ENCODE measurements at places on chromosomes 7 and 10.

- DNase-seq, result no peak
Measured at GRCh38 chr7:131524115-131524514, 32.3 kb downstream of the PODXL start.

DNA sequence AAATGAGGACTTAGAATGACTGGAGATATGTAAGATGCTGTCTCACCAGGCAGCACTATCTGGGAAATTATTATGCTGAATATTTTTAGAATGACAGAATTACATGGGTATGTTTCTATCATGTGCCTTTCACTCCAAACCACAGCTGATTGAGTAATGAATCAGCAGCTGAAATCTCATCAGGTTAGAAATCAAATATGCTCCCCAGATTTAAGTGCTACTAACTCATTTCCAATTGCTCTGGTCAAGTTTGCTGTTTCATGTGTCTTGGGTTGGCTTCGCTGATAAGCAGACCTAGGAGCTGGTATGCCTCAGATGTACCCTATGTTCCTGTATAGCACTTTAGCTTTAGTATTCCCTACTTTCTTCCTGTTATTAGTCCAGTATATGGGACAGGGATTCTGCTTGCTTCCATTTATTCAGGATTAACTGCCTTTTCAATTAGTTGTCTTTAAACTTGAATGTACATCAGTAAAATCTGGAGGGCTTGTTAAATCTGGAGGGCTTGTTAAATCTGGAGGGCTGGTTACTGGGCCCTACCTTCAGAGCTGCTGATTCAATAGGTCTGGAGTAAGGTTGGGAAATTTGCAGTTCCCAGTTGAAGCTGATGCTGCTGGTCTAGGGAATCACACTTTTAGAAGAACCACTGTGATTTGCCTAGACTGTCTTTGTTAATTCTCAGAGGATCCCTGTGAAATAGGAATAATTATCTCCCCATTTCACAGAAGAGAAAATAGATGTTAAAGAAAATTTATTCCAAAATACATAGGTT is 172.9 kb downstream of the DKK1 start:
- DNase-seq, result peak; percentile 8

DNA sequence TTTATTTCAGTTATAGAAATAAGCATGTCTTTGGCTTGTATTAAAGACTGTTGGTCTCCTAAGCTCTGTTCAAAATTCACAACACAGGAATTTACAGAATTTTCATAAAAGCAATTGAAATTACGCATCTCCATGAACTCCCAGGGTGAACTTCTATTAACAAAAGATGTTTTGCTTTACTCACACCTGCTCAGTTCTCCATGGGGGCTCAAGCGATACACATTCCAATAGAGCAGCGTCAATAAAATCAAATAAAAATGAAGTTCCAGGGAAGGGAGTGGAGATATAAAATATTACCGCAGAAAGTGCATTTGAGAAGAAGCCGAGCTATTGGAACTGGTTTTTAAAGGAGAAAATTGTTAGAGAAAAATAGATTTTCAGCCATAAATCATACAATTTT is 41.5 kb upstream of the ZNF438 start:
- DNase-seq, result no peak

DNA sequence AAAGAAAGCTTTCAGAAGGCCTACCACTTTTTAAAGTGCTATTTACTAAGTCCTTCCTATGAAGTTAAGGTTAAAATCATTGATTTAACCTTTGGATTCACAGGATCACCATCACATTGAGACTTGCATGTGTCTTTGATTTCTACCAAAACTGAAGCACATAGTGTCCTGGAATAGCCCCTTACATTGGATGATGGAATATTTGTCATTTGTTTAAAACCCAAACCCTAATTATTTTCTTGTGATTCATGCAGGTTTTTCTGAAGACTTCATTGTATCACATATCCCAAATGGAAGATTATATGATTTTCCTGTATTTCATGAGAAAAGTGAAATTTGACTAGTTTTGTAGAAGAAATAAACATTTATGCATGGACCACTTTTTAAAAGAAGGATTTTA is 3.3 kb downstream of the SEMA3A start:
- no peak for DNase-seq

- no peak for DNase-seq
Measured at GRCh38 chr10:67618116-67618515, 77.9 kb downstream of the CTNNA3 start.

DNA sequence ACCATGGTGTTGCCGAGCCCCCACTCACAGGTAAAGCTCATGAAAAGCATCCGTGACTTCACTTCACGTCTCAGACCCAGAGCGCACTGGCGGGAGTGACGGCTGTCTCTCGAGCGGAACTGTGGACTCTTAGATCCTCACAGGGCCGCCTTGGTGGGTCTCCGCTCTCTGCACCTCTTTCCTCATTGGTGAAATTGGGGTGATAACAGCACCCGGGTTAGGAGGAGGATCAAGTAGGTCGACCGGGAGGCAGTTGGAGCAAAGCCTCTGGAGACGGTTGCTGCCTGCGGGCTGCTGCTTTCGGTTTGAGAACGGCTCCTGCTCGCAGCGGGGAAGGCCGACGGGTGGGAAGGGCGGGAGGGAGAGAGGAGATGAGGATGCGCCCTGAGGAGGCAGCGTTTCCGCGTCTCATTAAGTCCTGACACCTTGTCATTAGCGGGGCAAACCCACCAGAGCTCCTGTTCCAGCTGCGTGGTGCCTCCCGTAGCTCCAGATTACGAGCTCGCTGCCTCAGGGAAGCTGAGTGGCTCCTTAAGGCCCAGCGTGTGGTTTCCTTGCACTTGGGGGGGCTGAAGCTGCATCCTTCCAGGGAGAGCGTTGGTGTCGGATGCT is 51.9 kb upstream of the CFAP46 start:
- DNase-seq, result no peak

GRCh38 chr10:43648398-43649184 is at the start of gene ZNF32:
TSS of gene ZNF32 (minus strand) at chr10:43648881. CDS start at chr10:43646133, 2,748 bp downstream.
- peak; percentile 92 for DNase-seq

DNA sequence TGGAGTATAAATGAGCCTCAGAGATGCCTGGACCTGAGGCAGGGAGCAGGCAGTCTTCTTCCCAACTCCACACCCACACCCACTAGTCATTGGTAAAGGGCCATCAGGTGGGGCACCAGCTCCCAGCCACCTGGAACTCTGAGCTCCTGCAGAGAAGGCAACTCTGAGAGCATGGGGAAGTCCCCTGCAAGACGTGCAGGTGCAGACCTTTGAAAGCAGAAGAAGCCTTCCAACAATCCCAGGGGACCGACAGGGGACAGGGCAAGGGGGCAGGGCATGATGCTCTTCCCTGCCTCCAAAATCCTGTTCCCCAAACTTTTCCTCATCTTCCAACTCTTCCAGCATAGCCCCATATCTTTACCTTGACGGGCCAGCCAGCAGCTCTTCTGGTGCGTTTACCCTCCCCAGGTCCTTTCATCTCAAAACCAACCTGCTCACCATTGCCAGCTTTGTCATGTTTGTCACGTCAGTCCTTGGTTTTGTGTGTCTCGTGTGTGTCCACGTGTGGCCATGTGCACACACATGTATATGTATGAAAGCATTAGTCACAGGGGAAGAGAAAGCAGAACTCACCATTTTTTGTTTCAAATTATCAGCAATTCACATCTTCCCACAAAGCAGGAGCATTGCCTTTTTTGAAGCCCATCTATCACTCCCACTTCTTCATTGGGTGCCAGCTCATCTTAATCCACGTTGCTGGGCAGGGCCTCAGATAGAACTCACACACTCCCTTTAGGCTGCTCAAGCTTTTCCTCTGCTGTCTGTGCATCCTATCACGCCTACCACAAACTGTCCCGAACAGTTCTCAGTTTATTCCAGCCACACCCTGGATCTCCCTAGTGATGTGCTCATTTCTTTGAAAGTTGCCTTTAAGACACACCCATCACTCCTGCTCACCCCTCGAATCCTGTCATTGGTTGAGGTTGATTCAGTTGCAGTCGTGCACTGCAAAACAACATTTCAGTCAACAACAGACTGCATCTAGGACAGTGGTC is 41.0 kb upstream of the AMPH start:
- peak; percentile 37 for DNase-seq

- no peak for DNase-seq
Measured at GRCh38 chr10:48538611-48539010, 66.3 kb downstream of the ARHGAP22 start.

GRCh38 chr7:82599895-82600294 is 156.3 kb upstream of the CACNA2D1 start:
- no peak for DNase-seq

DNA sequence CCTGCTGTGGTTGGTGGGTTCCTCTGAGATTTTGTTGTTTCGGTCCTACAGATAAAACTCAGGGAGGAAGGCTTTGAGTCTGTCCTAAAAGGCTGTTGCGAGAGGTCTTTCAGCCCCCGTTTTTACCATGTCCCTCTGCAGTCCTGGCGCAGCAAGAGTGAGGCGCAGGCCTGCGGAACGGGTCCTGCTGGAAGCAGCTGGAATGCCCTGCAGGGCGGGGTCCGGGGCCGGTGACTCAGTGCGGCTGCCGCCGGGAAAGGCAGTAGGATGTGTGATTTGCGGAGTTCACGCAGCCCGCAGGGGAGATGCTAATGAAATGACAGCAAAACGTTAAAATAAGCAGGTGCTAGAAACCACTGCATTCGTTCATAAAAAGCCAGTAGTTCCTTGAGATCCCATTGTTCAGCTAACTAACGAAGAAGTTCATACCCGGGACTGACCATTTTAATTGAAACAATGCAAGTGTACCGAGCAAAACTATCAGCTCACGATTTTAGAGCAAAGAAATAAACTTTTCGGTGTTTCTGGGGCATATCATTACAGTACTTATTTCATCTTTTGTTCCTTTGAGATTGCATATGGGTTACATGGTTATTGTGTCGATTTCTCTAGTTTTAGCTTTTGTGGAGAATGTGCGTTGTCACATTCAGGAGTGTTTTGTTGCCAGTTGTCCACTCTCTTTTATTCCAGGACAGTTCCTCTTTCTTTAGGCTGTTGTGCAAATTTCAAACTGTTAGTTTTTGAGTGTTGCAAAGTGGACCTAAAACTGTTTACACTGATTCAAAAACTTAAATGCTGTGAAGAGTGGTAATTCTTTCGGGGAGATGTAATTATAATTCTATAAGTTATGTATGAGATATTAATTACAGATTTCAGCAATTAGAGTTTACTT is 783 bp downstream of the ANLN start:
- DNase-seq, result peak; percentile 84

GRCh38 chr10:119395280-119396007 is 147.1 kb downstream of the RGS10 start:
- peak; percentile 76 for DNase-seq

DNA sequence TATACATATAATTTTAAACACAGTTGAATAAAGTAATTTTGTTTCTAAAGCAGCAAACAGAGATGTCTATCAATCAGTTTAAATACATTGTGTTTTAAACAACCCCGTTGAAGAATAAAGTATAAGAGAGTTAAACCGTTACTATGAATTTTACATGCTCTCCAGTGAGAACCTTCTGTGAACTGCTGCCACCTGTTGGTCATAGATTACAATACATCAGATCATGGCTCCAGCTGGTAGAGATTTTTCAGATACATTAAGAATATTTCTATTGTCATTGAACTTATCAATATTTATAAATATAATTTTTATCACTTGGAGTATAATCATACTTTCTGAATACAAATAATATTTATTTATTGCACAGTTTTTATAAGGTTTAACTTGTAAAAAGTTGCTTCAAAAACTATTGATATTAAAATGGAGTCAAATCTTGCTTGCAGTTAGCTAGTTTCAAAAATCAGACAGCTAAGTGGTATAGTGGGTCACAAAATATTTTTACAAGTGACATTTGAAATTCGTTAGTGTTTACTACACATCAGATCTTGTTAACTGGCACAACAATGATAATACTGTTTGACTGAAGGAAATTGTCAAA is 561.2 kb upstream of the PHF14 start:
- DNase-seq, result peak; percentile 73

- no peak for DNase-seq
Measured at GRCh38 chr10:64630534-64630933, 1109.3 kb downstream of the REEP3 start.

GRCh38 chr10:124126145-124126982 is 33.0 kb upstream of the CHST15 start:
- no peak for DNase-seq

DNA sequence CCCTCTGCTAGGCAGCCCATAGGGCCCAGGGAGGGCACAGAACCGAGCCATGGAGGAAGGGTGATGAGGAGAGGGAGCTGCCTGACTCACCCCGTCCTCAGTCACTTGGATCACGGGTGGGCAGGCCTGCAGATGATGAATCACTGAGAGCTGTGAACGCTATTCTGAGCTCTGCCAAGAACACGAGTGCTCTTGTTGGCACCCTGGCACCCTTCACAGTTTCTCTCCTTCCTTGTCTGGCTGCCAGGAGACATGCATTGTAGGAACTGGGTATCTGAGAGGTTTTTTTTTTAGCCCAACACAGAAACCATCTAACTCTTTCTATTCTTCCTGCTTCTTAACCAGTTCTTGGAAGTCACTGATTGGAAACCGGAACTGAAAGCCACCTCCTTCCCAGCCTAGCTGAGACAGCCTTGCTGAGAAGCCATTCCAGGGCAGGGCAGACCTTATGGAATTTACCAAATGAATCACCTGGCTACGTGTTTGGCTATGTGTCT is 82.1 kb downstream of the SLC37A3 start:
- no peak for DNase-seq

DNA sequence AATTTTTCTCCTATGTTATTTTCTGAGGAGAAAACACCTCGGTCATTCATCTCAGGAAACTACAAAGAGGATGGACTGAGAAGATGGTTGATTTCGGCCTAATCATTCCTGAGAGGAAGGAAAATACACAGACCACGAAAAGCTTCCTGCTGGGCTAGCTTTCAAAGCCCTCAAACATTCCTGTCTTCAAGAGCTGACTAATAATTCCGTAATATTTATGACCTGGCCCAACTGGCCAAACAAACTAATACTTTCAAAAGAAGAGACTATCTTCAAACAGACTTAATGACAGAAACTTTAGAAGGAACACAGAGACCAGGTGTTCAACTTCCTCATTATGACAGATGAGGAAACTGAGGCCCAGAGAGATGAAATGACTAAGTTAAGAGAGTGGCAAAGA is 215.1 kb upstream of the FRMD4A start:
- no peak for DNase-seq

DNA sequence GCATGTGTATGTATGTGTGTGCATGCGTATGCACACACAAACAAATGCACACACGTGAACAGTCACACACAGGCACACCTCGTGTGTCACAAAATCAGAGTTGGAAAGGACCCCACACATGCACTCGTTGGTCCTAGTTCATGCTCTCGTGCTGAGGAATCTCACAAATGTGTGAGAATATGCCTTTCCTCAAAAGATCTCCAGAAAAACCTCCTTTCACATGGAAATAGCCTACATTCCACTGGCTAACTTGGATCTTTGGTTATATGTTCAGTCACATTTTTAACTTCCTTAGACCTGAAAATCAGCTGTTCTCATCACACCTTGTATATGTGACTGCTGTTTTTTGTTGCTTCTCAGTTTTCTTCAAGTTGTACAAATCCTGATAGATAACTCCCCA is 256.7 kb downstream of the DPP6 start:
- DNase-seq, result no peak

DNA sequence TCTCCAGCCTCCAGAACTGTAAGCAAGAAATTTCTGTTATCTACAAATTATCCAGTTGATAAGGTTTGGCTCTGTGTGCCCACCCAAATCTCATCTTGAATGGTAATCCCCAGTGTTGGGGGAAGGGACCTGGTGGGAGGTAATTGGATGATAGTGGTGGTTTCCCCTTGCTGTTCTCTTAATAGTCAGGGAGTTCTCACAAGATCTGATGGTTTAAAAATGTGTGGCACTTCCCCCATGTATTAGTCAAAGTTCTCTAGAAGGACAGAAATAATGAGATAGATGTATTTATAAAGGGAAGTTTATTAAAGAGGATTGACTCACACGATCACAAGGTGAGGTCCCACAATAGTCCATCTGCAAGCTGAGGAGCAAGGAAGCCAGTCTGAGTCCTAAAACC is 56.2 kb upstream of the APBB1IP start:
- DNase-seq, result no peak

Measured in hematopoietic multipotent progenitor cell treated with erythropoietin and hydrocortisone succinate and interleukin-3 and kit ligand, for 4 days (in vitro differentiated cells).